T-helper 1 cell (primary cell): ENCODE measurements at places on chromosomes 1 and 21.

GRCh38 chr1:116671072-116671760 lies 3.7 kb upstream of the IGSF3 start:
- no peak for DNase-seq

GRCh38 chr1:174982971-174983689 lies 16.6 kb upstream of the CACYBP start:
- peak; percentile 57 for DNase-seq

GRCh38 chr1:180265871-180266270 lies 35.8 kb downstream of the LHX4 start:
- no peak for DNase-seq

GRCh38 chr1:214321705-214322453 lies 40.9 kb downstream of the SMYD2 start:
- no peak for DNase-seq

GRCh38 chr1:167280912-167281311 lies 60.2 kb downstream of the POU2F1 start:
- no peak for DNase-seq

- DNase-seq: peak; percentile 56
Measured at GRCh38 chr1:84772428-84772943, 82.2 kb upstream of the SSX2IP start.
